ENCODE measurements at places on chromosomes 2 and 18. TPM values are rescaled to one million over a fixed set of nuclear protein-coding genes. Genes with fewer than 3 reads are reported as not detected.

DNA sequence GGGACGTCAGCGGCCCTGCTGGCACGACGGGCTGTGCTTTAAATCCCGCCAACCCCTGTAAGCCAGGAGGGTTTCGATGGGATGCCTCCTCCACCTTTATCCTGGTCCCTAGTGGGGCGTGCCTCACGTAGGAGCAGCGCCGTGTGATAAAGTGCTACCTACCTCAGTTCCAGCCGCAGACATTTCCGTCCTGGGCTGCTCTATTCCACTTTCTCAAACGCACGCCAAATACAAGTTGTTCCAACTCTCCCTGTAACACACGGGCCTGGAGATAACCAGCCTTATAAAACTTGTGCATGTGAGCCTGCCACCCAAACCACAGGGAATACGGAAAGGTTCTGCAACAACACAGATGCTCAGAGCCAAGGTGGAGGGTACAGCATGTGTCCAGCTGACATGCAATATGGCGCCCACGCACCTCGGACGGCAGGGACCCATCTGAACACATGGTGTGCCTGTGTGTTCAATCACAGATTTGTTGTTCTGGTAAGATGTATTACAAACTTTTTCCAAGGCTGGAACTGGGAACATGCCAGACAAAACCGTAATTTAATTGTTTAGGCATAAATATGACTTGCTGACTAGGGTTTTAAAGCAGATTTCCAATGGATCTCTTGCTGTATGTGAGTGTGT is 47.7 kb downstream of the ZNF516 start:
- H3K4me1 ChIP-seq = peaks cover 67% of the 10 kb centered on the region
- DNase-seq = no peak
- H3K27ac ChIP-seq = no peak overlapping the region
- peaks cover 12% of the 10 kb centered on the region for H3K36me3 ChIP-seq

GRCh38 chr2:223674998-223675609 is 72.9 kb upstream of the SCG2 start:
- H3K27ac ChIP-seq = no peak overlapping the region
- no peaks in the 10 kb centered on the region for H3K27me3 ChIP-seq
- no peaks in the 10 kb centered on the region for H3K4me1 ChIP-seq
- H3K4me3 ChIP-seq = no peak overlapping the region
- no peaks in the 10 kb centered on the region for H3K36me3 ChIP-seq

COLEC12 gene
- not detected for total RNA-seq

ABCG5 gene
- not detected for total RNA-seq

DNA sequence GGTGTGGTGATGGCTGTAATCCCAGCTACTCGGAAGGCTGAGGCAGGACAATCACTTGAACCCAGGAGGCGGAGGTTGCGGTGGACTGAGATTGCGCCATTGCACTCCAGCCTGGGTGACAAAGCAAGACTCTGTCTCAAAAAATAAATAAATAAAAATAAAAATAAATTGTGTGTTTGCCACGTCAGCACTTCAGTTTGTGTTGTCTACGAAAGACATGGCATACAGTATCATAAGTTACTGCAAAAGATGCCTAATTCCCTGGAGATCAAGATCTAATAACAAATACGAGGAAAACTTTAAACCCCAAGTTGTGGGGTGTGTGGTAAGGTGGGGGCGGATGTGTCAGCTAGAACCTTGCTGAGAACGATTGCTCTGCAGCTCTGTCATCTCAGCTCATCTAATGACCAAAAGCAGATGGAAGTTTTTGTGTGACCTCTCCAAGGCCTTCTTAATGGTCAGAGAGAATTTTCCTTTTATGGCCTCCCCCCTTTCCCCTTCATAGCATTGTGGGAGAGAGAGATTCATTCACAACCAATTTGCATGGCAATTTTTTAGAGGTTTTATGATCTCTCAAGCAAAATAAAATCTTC is 11.3 kb downstream of the NPAS2 start:
- no peaks in the 10 kb centered on the region for H3K27me3 ChIP-seq
- no peaks in the 10 kb centered on the region for H3K4me1 ChIP-seq
- H3K36me3 ChIP-seq = no peaks in the 10 kb centered on the region

DNA sequence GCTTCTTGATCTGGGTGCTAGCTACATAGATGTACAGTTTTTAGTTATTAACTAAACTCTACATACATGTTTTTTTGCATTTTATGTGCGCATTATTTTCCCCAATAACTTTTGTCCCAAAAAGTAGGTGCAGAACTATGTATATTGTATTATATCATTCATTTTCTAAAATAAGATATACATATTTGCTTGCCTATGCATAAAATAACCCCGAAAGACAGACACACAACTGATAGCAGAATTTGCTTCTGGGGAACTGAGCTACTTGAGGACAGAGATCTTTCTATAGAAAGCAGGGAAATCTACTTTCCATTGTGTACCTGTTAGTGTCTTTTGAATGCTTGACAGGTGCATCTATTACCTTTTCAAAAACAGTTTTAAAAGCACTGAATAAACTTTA is 88.9 kb upstream of the SIX3 start:
- no peaks in the 10 kb centered on the region for H3K27me3 ChIP-seq
- no peak overlapping the region for H3K27ac ChIP-seq
- no peak overlapping the region for H3K4me3 ChIP-seq
- no peaks in the 10 kb centered on the region for H3K4me1 ChIP-seq
- DNase-seq = no peak

GRCh38 chr2:20584399-20585358 is 66.2 kb downstream of the HS1BP3 start:
- peaks cover 6% of the 10 kb centered on the region for H3K4me1 ChIP-seq
- no peak for DNase-seq
- H3K4me3 ChIP-seq = no peak overlapping the region
- H3K36me3 ChIP-seq = no peaks in the 10 kb centered on the region

GRCh38 chr2:205367331-205367935 is 314.9 kb upstream of the NRP2 start:
- no peaks in the 10 kb centered on the region for H3K36me3 ChIP-seq
- H3K4me1 ChIP-seq = peaks cover 17% of the 10 kb centered on the region
- H3K27me3 ChIP-seq = no peaks in the 10 kb centered on the region
